Activated CD8-positive, alpha-beta T cell treated with anti-CD3 and anti-CD28 coated beads, Interleukin-2, amount 10 ng/mL, durations not matched to agents 7 days and 5 days (primary cell): ENCODE measurements at places on chromosomes 6 and 20. TPM values are rescaled to one million over a fixed set of nuclear protein-coding genes. Genes with fewer than 3 reads are reported as not detected.

GRCh38 chr6:36241728-36242127, 28.1 kb upstream of the PNPLA1 start:
- H3K27me3 ChIP-seq, result peaks cover 14% of the 10 kb centered on the region
- no peak overlapping the region for H3K27ac ChIP-seq
- no peaks in the 10 kb centered on the region for H3K36me3 ChIP-seq
- H3K4me1 ChIP-seq, result peaks cover 20% of the 10 kb centered on the region
- no peak overlapping the region for H3K4me3 ChIP-seq
- no peak for DNase-seq

DNA sequence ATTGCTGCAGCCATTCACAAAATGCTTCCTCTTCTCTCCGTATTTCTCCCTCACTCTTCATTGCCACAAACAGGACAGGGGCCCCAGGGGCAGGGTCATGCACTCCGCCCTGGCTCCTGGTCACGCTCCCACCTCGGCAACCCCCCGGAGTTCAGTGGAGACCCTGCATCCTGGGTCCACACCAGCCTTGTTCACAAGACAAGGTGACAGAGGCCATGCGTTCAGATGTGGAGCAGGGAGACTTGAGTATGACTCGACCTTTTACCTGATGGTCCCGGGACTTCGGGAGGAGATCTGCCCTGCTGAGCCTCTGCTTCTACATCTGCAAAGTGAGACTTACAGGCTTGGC, 49.4 kb downstream of the ANKRD60 start:
- H3K4me1 ChIP-seq, result peaks cover 11% of the 10 kb centered on the region
- no peaks in the 10 kb centered on the region for H3K36me3 ChIP-seq
- H3K27me3 ChIP-seq, result peaks cover 9% of the 10 kb centered on the region
- no peak overlapping the region for H3K27ac ChIP-seq

HAO1 gene
- total RNA-seq, result not detected

GRCh38 chr6:1297746-1298145, 14.2 kb upstream of the FOXQ1 start:
- DNase-seq, result no peak
- no peaks in the 10 kb centered on the region for H3K36me3 ChIP-seq
- H3K4me3 ChIP-seq, result no peak overlapping the region
- H3K4me1 ChIP-seq, result no peaks in the 10 kb centered on the region
- H3K27ac ChIP-seq, result no peak overlapping the region

- no peak for DNase-seq
- no peaks in the 10 kb centered on the region for H3K36me3 ChIP-seq
- no peaks in the 10 kb centered on the region for H3K4me1 ChIP-seq
- no peaks in the 10 kb centered on the region for H3K27me3 ChIP-seq
- no peak overlapping the region for H3K4me3 ChIP-seq
Measured at GRCh38 chr6:148166339-148166968, 176.2 kb upstream of the SASH1 start.

DNA sequence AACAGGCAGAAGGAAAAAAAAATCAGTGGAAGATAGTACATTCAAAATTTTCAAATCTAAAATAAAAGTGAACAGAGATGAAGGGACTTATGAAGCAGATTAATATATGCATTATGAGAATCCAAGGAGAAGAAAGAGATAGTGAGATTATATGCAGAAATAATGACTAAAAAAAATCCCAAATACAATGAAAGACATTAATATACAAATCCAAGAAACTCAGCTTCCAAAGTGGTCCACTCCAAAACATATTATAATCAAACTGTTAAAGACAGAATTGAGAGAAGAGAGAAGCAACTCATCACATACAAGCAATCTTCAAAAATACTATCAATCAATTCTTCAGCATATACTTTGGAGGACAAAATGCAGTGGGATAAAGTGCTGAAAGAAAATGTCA, 73.5 kb upstream of the CARMIL1 start:
- no peaks in the 10 kb centered on the region for H3K36me3 ChIP-seq
- no peaks in the 10 kb centered on the region for H3K4me1 ChIP-seq
- H3K27me3 ChIP-seq, result peaks cover 19% of the 10 kb centered on the region
- H3K27ac ChIP-seq, result no peak overlapping the region

- peaks cover 18% of the 10 kb centered on the region for H3K4me1 ChIP-seq
- no peak overlapping the region for H3K4me3 ChIP-seq
- DNase-seq, result no peak
- no peak overlapping the region for H3K27ac ChIP-seq
Measured at GRCh38 chr20:57372581-57373350, 18.4 kb upstream of the RBM38 start.

- peaks cover 3% of the 10 kb centered on the region for H3K27me3 ChIP-seq
- no peaks in the 10 kb centered on the region for H3K36me3 ChIP-seq
- H3K4me1 ChIP-seq, result peaks cover 8% of the 10 kb centered on the region
- DNase-seq, result no peak
- H3K27ac ChIP-seq, result no peak overlapping the region
- no peak overlapping the region for H3K4me3 ChIP-seq
Measured at GRCh38 chr6:14547284-14547998, 429.9 kb downstream of the CD83 start.

- H3K27me3 ChIP-seq, result no peaks in the 10 kb centered on the region
- H3K4me1 ChIP-seq, result peaks cover 19% of the 10 kb centered on the region
- no peak overlapping the region for H3K27ac ChIP-seq
- no peak overlapping the region for H3K4me3 ChIP-seq
- DNase-seq, result no peak
Measured at GRCh38 chr6:119355157-119355556, 5.6 kb upstream of the MAN1A1 start.

ERVFRD-1 gene
- not detected for total RNA-seq

DNA sequence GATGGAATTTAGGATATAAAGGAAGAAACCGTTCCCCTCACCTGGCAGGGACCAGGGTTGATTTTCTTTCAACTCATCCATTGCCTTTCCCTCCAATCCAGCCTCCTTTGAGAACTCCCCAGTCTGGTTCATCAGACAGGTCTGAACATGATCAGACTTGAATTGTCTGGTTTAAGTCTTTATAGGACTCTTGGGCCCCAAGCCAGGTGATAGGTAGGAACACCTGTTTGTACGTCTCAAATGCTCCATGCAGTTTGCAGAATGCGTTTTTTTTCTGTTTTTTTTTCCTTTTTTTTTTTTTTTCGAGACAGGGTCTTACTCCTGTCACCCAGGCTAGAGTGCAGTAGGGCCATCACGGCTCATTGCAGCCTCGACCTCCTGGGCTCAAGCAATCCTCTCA, 4.1 kb upstream of the CEP250 start:
- peaks cover 25% of the 10 kb centered on the region for H3K4me1 ChIP-seq
- H3K27me3 ChIP-seq, result no peaks in the 10 kb centered on the region
- no peak overlapping the region for H3K4me3 ChIP-seq
- DNase-seq, result no peak
